ENCODE measurements at places on chromosomes 1 and 21. TPM values are rescaled to one million over a fixed set of nuclear protein-coding genes. Genes with fewer than 3 reads are reported as not detected.

SPRR1B gene
- not detected for polyA plus RNA-seq

NR1I3 gene
- 19.6 TPM for polyA plus RNA-seq

LCE2A gene
- polyA plus RNA-seq: not detected

CR1L gene
- polyA plus RNA-seq: 1.4 TPM

SFN gene
- polyA plus RNA-seq: 2.9 TPM

DNA sequence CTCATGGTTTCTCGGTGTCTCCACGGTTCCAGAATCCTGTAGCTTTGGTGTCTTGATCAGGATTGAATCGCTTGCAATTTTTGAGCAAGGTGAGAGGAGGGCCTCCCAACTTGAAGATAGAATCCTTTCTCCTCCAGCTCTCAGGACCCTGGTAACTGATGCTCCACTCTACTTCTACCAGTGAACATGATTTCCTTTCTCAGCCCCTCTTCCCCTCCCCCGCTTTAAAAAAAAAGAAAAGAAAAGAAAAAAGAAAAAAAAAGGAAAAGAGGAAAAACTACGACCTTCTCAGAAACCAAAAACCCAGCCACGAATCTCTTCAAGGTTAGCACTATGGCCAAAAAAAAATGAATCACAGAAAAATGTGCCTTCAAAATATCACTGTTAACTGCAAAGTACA, 1.2 kb downstream of the ARHGEF11 start:
- no peaks in the 10 kb centered on the region for H3K36me3 ChIP-seq
- H3K4me1 ChIP-seq: peaks cover 29% of the 10 kb centered on the region
- H3K27ac ChIP-seq: no peak overlapping the region
- no peak for DNase-seq
- peak overlapping the region; percentile 86 for H3K4me3 ChIP-seq
- no peaks in the 10 kb centered on the region for H3K27me3 ChIP-seq

GRCh38 chr21:36330904-36331303, 10.9 kb downstream of the MORC3 start:
- peaks cover 4% of the 10 kb centered on the region for H3K4me1 ChIP-seq
- H3K27ac ChIP-seq: no peak overlapping the region
- H3K36me3 ChIP-seq: no peaks in the 10 kb centered on the region
- H3K4me3 ChIP-seq: no peak overlapping the region
- H3K27me3 ChIP-seq: no peaks in the 10 kb centered on the region

DNA sequence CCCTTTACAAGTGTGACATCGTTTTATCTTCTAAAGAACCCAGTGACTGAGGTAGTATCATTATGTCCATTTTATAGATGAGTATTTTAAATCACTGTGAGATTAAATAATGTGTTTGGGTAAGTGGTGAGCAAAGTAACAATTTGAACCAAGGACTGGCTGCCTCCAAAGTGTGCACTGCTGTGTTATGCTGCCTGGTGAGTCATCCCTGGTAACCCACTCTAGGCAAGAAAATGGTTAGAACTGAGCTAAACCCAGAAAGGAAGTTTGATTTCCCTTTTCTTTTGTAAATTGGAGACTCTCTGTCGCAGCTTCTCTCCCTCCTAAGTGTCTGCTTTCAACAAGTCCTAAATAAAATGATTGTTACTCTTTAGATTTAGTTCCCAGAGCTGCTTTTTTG, 342.8 kb upstream of the KAZN start:
- no peak overlapping the region for H3K4me3 ChIP-seq
- H3K27me3 ChIP-seq: no peaks in the 10 kb centered on the region
- peaks cover 2% of the 10 kb centered on the region for H3K4me1 ChIP-seq
- H3K36me3 ChIP-seq: no peaks in the 10 kb centered on the region
- DNase-seq: no peak

GRCh38 chr21:42745511-42746239, 92.3 kb downstream of the PDE9A start:
- H3K4me3 ChIP-seq: no peak overlapping the region
- no peaks in the 10 kb centered on the region for H3K36me3 ChIP-seq
- no peak overlapping the region for H3K27ac ChIP-seq
- H3K4me1 ChIP-seq: no peaks in the 10 kb centered on the region

- no peaks in the 10 kb centered on the region for H3K27me3 ChIP-seq
- H3K27ac ChIP-seq: no peak overlapping the region
- H3K36me3 ChIP-seq: no peaks in the 10 kb centered on the region
- no peaks in the 10 kb centered on the region for H3K4me1 ChIP-seq
- peak; percentile 33 for DNase-seq
Observed at GRCh38 chr1:51960262-51960661, 30.2 kb downstream of the RAB3B start.

- H3K27me3 ChIP-seq: no peaks in the 10 kb centered on the region
- H3K4me1 ChIP-seq: no peaks in the 10 kb centered on the region
- H3K36me3 ChIP-seq: no peaks in the 10 kb centered on the region
- H3K4me3 ChIP-seq: no peak overlapping the region
- DNase-seq: no peak
Observed at GRCh38 chr1:68544651-68545050, 47.8 kb upstream of the DEPDC1 start.

DNA sequence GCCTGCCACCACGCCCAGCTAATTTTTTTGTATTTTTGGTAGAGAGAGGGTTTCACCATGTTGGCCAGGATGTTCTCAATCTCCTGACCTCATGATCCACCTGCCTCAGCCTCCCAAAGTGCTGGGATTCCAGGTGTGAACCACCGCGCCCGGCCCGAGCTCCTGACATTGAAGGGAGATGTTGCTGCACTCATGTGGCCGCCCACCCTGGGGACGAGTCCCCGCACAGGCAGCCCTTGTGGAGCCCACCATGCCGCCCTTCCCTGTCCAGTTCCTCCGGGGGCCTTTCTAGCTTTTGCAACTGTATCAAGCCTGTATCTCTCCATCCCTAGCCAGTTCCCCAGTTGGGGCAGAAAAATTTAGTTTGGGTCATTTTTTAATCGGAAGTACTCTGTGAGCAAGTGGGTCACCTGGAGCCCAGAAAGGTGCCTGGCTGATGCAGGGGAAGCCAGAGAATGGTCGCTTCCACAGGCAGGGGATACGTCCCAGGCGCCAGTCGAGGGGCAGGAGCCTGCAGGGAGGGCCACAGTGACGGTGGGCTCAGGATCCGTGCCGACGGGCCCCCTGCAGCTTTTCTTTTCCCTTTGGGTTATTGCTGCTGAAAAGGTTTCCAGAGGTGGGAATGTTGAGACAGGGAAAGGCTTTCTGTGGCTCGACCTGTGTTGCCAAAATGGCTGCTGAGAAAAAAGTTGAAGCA, 20.4 kb downstream of the PCNT start:
- no peak overlapping the region for H3K27ac ChIP-seq
- DNase-seq: no peak
- H3K4me1 ChIP-seq: no peaks in the 10 kb centered on the region

GRCh38 chr1:41762777-41763176, 155.9 kb downstream of the HIVEP3 start:
- no peak overlapping the region for H3K27ac ChIP-seq
- H3K4me1 ChIP-seq: no peaks in the 10 kb centered on the region
- H3K36me3 ChIP-seq: no peaks in the 10 kb centered on the region
- DNase-seq: no peak
- H3K27me3 ChIP-seq: no peaks in the 10 kb centered on the region

DNA sequence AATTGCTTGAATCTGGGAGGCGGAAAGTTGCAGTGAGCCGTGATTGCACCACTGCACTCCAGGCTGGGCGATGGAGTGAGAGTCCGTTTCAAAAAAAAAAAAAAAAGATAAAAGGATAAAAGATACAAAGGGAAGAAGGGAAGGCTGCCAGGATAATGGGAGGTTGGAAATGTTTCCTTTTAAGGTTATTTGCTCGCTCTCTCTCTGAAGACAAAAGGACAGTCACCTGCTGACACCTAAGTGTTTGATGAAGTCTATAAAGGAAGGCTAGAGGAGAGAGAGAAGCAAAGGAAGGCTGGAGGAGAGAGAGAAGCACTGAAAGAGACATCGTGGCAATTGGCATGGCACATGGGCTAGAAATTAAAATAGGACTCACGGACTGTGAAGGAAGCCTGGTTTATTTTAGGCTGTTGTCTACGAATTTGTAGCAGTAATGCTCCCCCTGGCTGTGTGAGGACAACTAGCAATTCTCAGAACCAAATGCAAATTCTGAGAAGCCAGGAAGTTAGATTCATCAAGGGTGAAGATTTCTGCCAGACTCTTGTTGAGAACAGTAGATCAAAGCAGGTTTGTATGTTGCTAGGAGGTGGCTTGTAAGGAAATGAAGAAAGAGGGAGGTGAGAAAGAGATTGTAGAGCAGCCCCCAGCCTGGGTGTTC, 154.2 kb downstream of the ZP4 start:
- no peak overlapping the region for H3K4me3 ChIP-seq
- no peaks in the 10 kb centered on the region for H3K36me3 ChIP-seq
- H3K27ac ChIP-seq: no peak overlapping the region
- no peak for DNase-seq
- no peaks in the 10 kb centered on the region for H3K4me1 ChIP-seq

GRCh38 chr1:72524021-72524420, 241.7 kb upstream of the NEGR1 start:
- no peak overlapping the region for H3K4me3 ChIP-seq
- H3K4me1 ChIP-seq: no peaks in the 10 kb centered on the region
- no peaks in the 10 kb centered on the region for H3K36me3 ChIP-seq
- H3K27me3 ChIP-seq: no peaks in the 10 kb centered on the region

GRCh38 chr1:232377494-232377770, 252.5 kb downstream of the SIPA1L2 start:
- H3K36me3 ChIP-seq: no peaks in the 10 kb centered on the region
- no peak overlapping the region for H3K27ac ChIP-seq
- no peak overlapping the region for H3K4me3 ChIP-seq
- H3K27me3 ChIP-seq: no peaks in the 10 kb centered on the region
- no peak for DNase-seq
- no peaks in the 10 kb centered on the region for H3K4me1 ChIP-seq

DNA sequence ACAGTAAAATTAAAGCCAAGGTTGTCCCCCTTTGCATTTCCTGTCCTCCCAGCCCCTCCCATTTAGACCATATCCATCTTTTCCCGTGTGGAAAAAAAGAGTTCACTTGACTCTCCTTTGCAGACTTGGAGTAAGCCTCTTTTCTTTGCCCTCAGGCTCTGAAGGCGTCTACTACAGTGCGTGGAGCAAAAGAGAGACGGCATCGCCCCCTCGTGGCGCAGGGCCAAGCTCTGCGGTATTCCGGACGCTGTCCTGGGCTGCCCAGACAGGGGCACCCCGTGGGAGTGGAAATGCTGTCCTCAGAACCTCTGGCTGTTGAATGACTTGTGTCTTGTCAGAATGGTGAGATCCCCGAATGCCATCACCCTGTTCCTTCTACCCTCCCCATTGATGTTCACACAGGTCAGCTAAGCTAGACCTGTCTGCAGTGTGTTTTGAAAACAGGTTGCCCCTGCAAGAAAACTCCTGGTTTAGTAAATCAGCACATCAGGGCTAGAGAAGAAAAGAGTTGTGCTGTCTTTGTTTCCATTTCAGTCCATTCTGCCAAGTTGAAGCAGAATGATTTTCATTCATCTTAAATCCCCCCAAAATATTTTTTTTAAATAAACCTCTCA, 12.3 kb upstream of the GJA8 start:
- H3K36me3 ChIP-seq: no peaks in the 10 kb centered on the region
- peak; percentile 86 for DNase-seq
- H3K27ac ChIP-seq: no peak overlapping the region
- H3K27me3 ChIP-seq: no peaks in the 10 kb centered on the region
- no peak overlapping the region for H3K4me3 ChIP-seq

- no peaks in the 10 kb centered on the region for H3K4me1 ChIP-seq
- no peak overlapping the region for H3K4me3 ChIP-seq
- no peaks in the 10 kb centered on the region for H3K27me3 ChIP-seq
- no peak overlapping the region for H3K27ac ChIP-seq
Observed at GRCh38 chr1:116933606-116934515, 24.1 kb downstream of the PTGFRN start.

DNA sequence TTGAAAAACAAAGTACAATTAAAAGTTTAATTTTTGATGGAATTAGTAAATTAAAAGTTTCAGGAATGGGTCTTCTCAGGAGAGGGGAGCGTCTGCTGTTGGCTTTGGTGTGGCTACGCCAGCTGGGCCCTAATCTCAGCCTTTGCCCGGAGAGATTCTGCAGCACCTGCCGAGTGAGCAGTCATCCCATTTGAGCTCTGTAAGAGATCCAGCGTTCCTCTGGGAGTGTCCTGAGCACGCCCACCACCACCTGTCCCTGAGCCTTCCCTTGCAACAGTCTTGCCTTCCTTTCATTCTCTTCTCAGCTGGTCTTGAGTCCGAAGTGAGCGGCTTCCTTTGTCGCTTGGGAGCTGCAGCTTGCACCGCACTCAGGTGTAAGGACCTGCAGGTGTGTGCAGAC, 263.1 kb downstream of the CAMTA1 start:
- H3K4me3 ChIP-seq: no peak overlapping the region
- no peaks in the 10 kb centered on the region for H3K27me3 ChIP-seq
- H3K36me3 ChIP-seq: no peaks in the 10 kb centered on the region
- no peak for DNase-seq

GRCh38 chr21:22710721-22711120, 1712.5 kb downstream of the NCAM2 start:
- H3K4me1 ChIP-seq: no peaks in the 10 kb centered on the region
- no peak for DNase-seq
- no peak overlapping the region for H3K4me3 ChIP-seq
- no peaks in the 10 kb centered on the region for H3K27me3 ChIP-seq

GRCh38 chr1:153985941-153986761, at the start of gene RAB13:
TSS of gene RAB13 (minus strand) at chr1:153986339. CDS start at chr1:153986236, 103 bp downstream.
- no peaks in the 10 kb centered on the region for H3K36me3 ChIP-seq
- H3K27ac ChIP-seq: peak within 1 kb of the TSS; percentile 92
- no peaks in the 10 kb centered on the region for H3K4me1 ChIP-seq
- DNase-seq: peak; percentile 95
- H3K27me3 ChIP-seq: no peaks in the 10 kb centered on the region

GRCh38 chr1:243473227-243474135, 217.6 kb downstream of the SDCCAG8 start:
- H3K4me3 ChIP-seq: peak overlapping the region; percentile 68
- no peaks in the 10 kb centered on the region for H3K4me1 ChIP-seq
- H3K36me3 ChIP-seq: no peaks in the 10 kb centered on the region
- DNase-seq: peak; percentile 59

- no peak for DNase-seq
- no peak overlapping the region for H3K27ac ChIP-seq
- no peaks in the 10 kb centered on the region for H3K36me3 ChIP-seq
- H3K4me1 ChIP-seq: peaks cover 6% of the 10 kb centered on the region
- H3K4me3 ChIP-seq: no peak overlapping the region
Observed at GRCh38 chr21:38307771-38308531, 51.2 kb downstream of the KCNJ15 start.

DNA sequence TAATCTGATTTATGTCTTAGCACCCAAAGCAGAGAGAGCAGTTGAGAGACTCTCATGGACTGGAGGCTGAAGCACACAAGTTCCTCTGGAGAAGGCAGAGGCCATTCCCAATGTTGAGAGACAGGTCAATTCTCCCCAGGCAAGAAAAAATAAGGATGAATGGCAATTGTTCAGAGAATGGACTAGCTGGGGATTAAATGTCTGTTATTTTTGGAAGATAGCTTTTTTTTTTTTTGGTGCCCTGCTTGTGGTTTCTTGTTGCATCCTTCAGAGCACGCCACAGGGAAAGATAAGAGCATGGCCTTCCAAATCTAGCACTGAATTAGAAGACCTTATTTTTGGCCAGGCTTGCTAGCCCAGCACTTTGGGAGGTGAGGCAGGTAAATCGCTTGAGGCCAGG, 65.6 kb upstream of the ERRFI1 start:
- H3K27ac ChIP-seq: no peak overlapping the region
- H3K4me3 ChIP-seq: no peak overlapping the region
- H3K36me3 ChIP-seq: no peaks in the 10 kb centered on the region
- H3K27me3 ChIP-seq: no peaks in the 10 kb centered on the region
- DNase-seq: no peak

GRCh38 chr1:232621050-232621449, 8.9 kb downstream of the SIPA1L2 start:
- no peak overlapping the region for H3K4me3 ChIP-seq
- no peaks in the 10 kb centered on the region for H3K27me3 ChIP-seq
- no peak overlapping the region for H3K27ac ChIP-seq
- no peaks in the 10 kb centered on the region for H3K36me3 ChIP-seq
- H3K4me1 ChIP-seq: no peaks in the 10 kb centered on the region
